ENCODE measurements at places on chromosomes 7 and 10.

GRCh38 chr7:46153951-46154787, 233.1 kb upstream of the IGFBP3 start:
- no peak for DNase-seq

DNA sequence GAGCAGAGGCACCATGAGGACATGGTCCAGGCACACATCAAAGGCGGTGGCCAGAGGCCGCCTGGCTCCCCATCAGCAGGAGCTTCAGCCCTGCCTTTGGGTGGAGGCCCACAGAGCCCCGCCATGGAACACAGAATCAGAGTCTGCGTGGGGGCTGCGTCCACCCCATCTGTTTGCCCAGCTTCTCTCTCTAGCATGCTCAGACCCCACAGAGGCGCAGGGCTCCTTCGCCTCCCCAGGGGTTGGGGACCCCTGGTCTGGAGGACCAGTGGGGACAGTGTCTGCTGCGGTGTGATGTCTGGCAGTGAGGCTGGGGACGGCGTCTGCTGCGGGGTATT, 321.9 kb downstream of the PTPRN2 start:
- DNase-seq: no peak

DNA sequence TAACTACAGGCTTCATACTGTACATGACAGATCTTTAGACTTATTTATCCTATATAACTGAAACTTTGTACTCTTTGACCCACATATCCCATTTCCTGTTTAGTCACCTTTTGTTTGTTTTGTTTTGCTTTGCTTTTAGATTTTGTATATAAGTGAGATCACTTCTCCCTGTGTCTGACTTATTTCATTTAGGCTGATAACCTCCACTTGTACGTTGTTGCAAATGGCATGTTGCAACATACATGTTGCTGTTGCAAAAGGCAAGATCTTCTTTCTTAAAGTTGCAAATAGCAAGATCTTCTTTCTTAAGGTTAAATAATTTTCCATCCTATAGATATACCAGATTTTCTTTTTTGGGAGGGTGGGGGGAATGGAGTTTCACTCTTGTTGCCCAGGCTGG, 341.5 kb downstream of the OTUD1 start:
- DNase-seq: no peak

- DNase-seq: no peak
Measured at GRCh38 chr7:147798001-147798400, 792.6 kb upstream of the C7orf33 start.
